CMK (cell line): ENCODE measurements at places on chromosomes 1 and 21.

- no peak for DNase-seq
Observed at GRCh38 chr21:15293240-15293639, 228.4 kb upstream of the NRIP1 start.

DNA sequence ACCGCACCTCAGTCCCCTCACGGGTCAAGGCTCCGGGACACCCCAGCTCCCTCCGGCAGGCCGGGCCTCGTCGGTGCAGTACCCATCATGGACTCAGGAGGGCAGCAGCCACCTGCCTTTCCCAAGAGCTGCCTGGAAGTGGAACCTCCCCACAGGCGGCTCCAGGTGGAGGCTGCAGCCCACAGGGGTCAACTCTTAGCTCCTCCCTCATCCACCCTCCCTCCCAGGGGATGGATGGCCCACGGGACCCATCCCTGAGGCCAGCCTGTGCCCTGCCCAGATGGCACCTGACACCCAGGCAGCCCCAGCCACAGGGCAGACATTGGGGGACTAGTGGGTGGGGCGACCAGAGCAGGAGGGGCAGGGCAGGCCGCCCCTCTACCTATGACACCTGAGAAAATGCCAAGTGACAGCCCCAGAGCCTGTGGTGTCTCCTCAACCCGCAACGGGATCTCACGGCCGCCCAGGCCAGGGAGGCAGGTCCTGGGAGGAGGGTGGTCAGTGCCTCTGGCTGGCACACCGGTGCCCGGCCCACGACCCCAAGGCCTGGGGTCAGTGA is 1.2 kb upstream of the ARHGEF16 start:
- peak; percentile 64 for DNase-seq

DNA sequence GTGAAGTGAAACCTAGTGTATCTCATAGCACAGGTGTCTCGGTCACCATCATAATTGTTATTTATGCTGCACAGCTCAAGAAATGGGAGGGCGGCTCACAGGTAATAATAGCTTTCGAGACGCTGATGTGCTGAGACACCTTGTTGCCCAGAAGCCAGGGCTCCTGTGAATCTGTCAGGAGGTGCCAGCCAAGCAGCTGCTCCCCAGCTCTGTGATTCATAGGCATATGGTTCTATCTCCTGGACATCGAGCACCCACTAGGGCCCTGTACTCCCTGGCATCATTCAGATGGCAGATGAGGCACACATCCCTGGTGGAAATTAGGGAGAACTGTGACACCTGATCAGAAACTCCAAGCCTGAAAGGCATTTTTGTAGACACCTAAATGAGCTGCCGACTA is 53.5 kb downstream of the SYT6 start:
- DNase-seq, result no peak

GRCh38 chr21:17903029-17903806 is 84.1 kb upstream of the C21orf91 start:
- DNase-seq, result no peak

GRCh38 chr1:166738140-166738539 is 101.1 kb upstream of the POGK start:
- DNase-seq, result no peak

GRCh38 chr1:20634065-20634593 is 871 bp downstream of the PINK1 start:
- no peak for DNase-seq

GRCh38 chr1:32786856-32787255 is 30.3 kb downstream of the YARS1 start:
- DNase-seq, result no peak

GRCh38 chr1:180167721-180168467 is 13.2 kb downstream of the QSOX1 start:
- DNase-seq, result no peak

GRCh38 chr1:27592931-27593677 is 10.8 kb downstream of the AHDC1 start:
- DNase-seq, result no peak

- no peak for DNase-seq
Observed at GRCh38 chr1:208781391-208782045, 537.3 kb upstream of the PLXNA2 start.

DNA sequence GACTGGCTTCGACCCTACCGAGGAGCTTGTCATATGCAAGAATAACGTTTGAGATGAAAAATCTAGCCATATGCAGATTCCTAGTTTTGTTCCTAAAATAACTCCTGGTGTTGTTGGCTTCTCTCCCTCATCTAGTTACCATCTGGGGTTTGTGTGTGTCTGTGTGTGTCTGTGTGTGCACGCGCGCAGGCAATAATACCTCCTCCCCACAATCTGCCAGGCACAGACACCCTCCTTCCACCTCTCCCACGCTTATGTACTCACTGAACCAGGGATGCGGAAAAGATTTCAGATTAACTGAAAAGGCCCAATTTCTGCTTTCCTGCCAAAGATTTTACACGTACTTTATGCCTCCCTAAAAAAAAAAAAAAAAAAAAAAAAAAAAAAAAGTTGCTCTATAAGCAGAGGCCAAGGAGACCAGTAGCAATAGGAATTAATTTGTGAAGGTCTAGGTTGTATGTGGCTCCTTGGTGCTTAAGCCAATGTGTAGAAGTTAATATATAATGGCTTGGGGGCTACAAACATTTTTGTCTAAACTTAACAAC is 452.7 kb downstream of the NUF2 start:
- DNase-seq, result no peak

GRCh38 chr1:47808612-47809011 is 188.6 kb downstream of the TRABD2B start:
- DNase-seq, result no peak

DNA sequence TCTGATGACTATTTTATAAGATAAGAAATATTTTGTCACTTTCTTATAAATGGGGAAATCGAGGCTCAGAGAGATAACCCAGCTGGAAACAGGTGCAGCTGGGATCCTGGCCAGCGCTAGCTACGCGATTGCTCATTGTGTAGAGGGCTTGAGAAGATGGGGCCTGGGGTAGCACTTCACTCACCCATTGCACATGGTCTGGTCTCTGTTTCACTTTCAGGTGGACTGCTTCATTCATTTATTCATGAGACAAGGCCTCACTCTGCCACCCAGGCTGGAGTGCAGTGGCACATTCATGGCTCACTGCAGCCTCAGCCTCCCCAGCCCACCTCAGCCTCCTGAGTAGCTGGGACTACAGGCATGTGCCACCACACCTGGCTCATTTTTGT is 23.8 kb downstream of the UBE4B start:
- no peak for DNase-seq
